ENCODE measurements at places on chromosomes 5 and 9.
A peak's percentile ranks its signal among the peaks of the same experiment; 100 is the strongest.

DNA sequence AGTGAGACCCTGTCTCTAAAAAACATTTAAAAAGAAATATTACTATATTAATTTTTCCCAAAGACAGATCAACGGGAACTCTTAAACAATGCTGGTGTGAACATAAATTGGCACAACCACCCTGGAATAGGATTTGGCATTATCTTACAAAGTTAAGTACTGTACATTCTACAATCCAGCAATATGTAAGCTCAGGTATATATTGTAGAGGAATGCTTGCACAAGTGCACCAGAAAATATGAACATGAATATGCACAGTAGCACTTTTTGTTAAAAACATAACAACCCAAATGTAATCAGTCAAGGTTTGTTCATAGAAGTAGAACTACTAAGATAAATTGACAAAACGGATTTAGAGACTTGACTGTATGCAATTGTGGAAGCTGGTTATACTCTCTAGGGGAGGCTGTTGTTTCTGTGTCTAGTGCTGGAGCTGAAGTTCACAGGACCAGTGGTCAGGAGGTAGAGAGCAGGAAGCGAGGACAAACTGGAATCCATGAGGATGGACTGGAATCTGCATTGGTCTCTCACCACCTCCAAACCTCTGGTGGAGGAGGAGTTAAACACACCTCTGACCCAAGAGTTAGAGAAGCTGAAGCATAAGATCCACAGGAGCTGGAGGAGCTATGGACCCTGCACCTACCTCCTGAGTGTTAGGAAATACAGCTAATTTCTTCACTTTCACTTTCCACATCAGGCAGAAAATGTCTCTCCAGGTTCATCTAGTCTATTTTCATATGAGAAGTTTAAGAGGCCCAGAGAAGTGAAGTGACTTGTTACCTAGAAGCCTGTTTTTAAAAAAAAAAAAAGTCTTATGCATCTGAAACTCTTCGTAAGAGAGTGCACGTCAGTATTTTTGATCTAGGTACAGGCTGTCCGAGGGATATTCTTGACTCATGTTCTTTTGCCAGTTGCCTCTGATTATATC lies 20.3 kb upstream of the RIC1 start:
- DNase-seq: peak; percentile 24

GRCh38 chr5:52896534-52897237 lies 92.5 kb upstream of the ITGA2 start:
- DNase-seq: no peak

DNA sequence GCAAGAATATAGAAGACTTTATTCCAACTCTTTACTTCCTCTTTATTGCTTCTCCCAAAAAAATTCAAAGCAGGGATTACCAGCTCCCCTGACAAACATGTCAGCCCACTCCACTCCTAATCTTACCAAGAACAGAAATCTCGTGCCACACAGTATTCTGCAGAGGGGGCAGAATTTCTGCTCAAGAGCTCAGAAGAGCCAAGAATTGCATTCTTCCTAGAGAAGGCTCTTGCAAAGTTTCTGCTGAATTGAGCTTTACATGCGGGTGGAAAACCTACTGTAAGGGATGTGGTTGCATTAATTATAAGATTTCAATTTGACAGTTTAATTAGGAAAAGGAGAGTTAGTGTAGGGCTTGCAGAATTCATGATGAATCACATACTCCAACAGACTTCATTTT lies 428.5 kb downstream of the CETN3 start:
- DNase-seq: no peak

- DNase-seq: no peak
Observed at GRCh38 chr5:174945853-174946252, 221.5 kb downstream of the MSX2 start.

DNA sequence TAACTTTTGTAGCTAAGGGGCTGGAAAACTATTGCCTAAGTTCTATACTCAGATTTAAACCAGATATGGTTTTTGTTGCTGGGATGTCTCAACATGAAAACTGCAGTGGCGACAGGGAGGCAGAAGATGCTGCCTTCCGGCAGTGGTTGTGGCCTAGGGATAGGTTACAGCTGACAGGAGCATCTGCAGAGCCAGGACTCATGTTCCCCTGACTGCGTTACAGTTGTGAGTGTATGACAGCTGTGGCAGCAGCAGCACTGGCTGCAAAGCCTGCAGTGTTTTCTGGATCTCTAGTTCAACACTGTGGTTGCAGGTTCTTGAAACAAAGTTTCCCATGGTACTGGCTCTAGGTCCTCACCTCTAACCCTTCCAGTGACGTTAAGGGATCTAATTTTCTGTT lies 498.8 kb upstream of the CDH18 start:
- no peak for DNase-seq

- DNase-seq: no peak
Observed at GRCh38 chr9:91840469-91840868, 109.6 kb downstream of the ROR2 start.

DNA sequence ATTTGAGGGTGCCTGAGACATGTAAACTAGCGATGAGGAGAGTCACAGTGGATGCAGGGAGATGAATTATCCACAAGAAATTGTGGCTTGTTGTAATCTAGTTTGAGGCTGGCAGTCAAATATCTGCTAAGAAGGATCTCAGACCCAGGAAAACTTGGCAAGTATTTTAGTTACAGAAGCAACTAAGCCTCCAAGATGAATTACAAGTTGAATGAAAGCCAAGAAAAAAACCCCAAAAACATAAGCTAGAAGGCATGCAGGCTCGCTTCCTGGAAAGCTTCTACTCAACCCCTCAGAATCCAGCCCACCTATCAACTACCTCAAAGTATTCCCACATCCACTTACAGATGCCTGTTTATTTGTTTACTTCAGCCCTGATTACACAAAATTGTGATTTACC lies 696.9 kb downstream of the MAT2B start:
- DNase-seq: no peak

GRCh38 chr9:92440751-92441046 lies 16.4 kb upstream of the OMD start:
- DNase-seq: no peak

GRCh38 chr5:153744751-153745150 lies 254.3 kb downstream of the GRIA1 start:
- DNase-seq: no peak

DNA sequence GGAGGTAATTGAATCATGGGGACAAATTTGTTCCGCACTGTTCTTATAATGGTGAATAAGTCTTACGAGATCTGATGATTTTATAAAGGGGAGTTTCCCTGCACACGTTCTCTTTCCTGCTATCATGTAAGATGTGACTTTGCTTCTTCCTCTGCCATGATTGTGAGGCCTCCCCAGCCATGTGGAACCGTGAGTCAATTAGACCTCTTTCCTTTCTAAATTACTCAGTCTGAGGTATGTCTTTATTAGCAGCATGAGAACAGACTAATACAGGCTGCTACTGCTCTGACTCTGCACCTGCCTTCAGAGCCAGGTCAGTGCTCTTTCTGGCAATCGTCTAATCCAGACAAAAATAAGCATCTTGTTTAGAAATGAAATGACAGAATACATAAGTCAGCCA lies 479.2 kb upstream of the TUSC1 start:
- no peak for DNase-seq
